ENCODE measurements at places on chromosomes 1 and 21.
A peak's percentile ranks its signal among the peaks of the same experiment; 100 is the strongest.

- DNase-seq = peak; percentile 65
Measured at GRCh38 chr1:92709738-92710137, 75.2 kb downstream of the EVI5 start.

DNA sequence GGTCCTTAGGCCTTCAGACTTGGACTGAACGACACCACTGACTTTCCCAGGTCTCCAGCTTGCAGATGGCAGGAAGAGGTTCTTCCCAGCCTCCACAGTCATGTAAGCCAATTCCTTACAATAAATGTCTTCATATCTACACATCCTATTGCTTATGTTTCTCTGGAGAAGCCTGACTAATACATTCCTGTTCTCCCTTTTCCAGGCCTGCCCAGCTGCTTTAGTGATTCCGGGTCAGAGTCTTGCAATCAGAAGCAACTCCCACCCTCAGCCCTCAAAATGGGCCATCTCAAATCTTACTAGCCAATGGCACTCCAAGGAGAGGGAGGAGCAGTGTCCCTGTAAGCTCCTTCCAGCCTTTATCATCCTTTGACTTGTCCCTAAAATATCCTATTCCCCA lies 16.4 kb upstream of the CPT2 start:
- peak; percentile 53 for DNase-seq

GRCh38 chr1:65812065-65812464 lies 19.4 kb downstream of the PDE4B start:
- DNase-seq = peak; percentile 94

DNA sequence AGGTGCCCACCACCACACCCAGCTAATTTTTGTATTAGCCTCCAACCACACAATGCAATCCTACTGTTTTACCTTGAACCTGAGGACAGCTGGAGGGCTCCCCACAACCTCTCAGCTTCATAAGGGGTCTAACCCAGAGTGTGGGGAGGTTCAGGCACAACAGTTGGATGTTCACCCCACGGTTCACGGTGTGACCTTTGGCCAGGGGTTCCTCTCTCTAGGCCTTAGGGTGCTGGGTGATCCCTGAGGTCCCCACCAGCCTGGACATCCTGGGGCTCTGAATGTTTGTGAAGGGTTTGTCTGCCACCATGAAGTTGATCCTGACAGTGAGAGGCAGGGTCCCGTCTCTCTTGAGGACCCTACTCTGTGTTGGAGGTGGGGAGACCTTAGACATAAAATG lies 3.9 kb downstream of the ACOT11 start:
- no peak for DNase-seq

GRCh38 chr1:172239901-172240300 lies 180.6 kb upstream of the C1orf105 start:
- no peak for DNase-seq

DNA sequence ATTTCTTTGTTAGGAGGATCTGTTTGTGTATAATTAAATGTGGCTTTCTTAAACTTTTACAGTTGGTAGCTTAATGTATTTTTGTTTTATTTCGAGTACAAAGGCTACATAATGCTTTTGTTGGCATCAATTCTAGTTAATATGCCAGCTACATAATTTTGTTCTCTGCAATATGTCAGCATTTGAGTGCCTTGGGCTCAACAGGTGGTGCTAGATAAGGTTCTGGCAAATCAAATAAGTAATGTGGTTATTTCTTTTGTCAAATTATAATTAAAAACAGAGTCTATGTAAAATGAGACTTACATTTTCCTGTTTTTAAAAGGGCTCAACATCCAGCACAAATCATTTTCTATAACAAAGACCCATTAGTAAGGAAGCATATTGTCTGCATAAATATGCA lies 410.6 kb upstream of the NR5A2 start:
- DNase-seq = no peak

All from GM23248 (cell line).